ENCODE measurements at places on chromosomes 2 and 18. TPM values are rescaled to one million over a fixed set of nuclear protein-coding genes. Genes with fewer than 3 reads are reported as not detected.
A peak's percentile ranks its signal among the peaks of the same experiment; 100 is the strongest.

GRCh38 chr2:19714926-19715325 lies 186.9 kb downstream of the TTC32 start:
- DNase-seq = no peak

DSEL gene
- total RNA-seq = 2.2 TPM

CTAGE1 gene
- not detected for total RNA-seq

DNA sequence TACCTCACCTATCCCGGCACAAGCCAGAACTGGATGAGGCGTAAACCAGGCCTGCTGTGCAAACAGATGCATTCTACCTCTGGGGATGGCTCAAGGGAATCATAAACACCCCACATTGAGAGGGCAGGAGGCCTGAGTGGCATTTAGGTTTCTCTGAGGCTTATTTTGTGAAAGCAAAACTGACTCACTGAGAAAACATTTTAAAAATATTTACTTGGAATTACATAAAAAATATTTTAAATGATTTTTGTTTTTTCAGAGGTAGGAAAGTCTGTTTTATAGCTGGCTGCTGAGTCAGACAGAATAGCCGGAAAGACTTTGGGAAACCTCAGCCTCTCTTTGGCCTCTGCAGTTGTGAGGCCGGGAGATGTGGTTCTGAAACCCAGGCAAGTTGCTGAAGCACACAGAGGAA lies 244.1 kb downstream of the NCKAP5 start:
- no peak for DNase-seq

GRCh38 chr2:36701918-36702317 lies 5.4 kb downstream of the VIT start:
- no peak for DNase-seq

MC5R gene
- not detected for total RNA-seq

- no peak for DNase-seq
Measured at GRCh38 chr2:99079226-99079625, 62.3 kb upstream of the C2orf15 start.

- DNase-seq = no peak
Measured at GRCh38 chr2:118921646-118922045, 20.3 kb upstream of the MARCO start.

- DNase-seq = no peak
Measured at GRCh38 chr2:231367178-231367577, 28.3 kb upstream of the B3GNT7 start.

DNA sequence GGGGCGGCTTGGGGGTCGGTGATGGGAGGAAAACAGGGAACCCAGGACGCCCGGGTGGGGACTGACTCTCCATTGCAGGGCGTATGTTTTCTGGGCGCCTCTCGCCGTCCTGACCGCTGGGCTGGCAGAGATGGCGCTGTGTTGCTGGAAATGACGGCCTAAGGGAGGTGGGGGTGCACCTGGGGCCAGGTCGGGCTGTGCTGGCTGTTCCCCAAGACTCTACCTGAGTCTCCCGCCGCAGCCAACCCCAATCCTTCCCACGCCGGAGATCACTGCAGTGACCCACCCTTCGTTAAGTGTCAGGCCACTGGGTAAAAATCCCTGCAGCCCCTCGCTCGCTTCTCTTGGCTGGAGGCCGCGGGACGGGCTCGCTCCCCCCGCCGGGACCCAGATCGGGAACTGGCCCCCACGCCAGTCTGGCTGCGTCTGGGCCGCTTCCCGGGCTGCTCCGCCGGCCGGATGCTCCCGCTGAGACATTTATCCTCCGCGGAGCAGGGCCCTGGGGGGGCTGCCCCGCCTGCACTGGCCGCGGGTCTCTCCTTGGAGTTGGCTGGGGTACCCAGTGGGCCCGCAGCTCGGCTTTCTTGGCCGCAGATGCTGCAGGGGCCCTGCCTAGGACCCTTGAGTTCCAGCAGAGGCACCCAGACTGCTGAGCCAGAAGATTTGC lies 7.8 kb upstream of the ARMC9 start:
- DNase-seq = peak; percentile 80

- peak; percentile 33 for DNase-seq
Measured at GRCh38 chr18:498931-499775, 1.3 kb downstream of the COLEC12 start.

- no peak for DNase-seq
Measured at GRCh38 chr2:20108655-20109396, 57.4 kb upstream of the LAPTM4A start.

DNA sequence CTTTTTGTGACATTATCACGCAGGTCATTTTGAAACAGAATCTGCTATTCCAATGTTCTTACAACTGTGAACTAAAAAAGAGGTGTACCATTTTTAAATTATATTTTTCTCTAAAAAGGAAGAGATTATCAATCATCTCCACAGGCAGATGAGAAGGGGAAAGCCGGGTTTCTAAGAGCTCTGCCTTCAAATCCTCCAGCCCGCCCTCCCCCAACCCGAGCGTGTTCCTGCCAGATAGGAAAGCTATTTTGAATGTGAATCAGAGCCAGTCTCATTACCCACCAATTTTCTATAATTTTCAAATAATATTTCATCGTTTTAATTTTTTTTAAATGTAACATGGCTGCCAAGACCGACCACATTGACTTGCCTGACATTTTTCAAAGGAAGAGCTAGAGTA lies 65.9 kb downstream of the KCNF1 start:
- DNase-seq = no peak

Data from left ventricle myocardium superior (tissue), 1 donor.